NCI-H2171 treated with DMSO at 0.1 percent for 48 hours (cell line): ENCODE measurements at places on chromosomes 11 and 22.

GRCh38 chr11:134367781-134368180 is 36.0 kb downstream of the GLB1L2 start:
- DNase-seq = no peak

GRCh38 chr11:14764579-14765527 is 121.2 kb downstream of the PDE3B start:
- no peak for DNase-seq

- DNase-seq = no peak
These were observed 31.7 kb upstream of the NAV2 start for GRCh38 chr11:19680829-19681368.

DNA sequence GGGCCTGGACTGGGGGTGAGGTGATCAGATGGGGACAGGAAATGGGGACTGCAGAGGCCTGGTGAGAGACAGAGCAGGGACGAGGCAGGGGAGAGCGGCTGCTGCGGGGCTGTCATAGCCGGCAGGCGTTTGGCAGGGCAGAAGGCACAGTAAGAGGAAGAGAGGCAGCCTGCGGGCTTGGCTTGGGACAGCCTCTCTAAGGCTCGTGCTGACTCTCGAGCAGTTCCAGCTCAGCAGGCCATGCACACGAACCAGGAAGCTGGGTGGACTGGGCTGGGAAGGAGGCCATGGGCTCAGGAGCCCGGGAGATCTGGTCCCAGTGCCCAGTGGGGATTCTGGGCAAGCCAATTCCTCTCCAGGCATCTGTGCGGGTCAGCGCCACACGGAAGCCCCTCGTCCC is 19.6 kb upstream of the EIF3D start:
- DNase-seq = no peak

DNA sequence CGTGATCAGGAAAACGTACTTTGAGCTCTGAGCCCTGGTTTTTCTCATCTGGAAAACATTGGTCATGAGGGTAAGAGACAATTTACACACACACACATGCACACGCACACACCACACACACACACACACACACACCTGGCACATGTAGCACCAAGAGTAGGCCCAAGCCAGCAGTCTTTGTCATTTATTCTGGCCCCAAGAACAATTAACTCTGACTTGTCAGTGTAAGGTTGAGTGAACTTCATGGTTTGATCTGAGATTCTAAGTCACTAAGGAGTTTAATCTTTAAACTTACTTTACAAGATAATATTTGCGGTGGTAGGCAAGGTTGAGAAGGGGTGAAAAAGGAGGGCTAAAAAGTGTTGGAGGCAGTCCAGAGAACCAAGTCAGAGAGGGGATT is 44.1 kb downstream of the MMP20 start:
- no peak for DNase-seq

DNA sequence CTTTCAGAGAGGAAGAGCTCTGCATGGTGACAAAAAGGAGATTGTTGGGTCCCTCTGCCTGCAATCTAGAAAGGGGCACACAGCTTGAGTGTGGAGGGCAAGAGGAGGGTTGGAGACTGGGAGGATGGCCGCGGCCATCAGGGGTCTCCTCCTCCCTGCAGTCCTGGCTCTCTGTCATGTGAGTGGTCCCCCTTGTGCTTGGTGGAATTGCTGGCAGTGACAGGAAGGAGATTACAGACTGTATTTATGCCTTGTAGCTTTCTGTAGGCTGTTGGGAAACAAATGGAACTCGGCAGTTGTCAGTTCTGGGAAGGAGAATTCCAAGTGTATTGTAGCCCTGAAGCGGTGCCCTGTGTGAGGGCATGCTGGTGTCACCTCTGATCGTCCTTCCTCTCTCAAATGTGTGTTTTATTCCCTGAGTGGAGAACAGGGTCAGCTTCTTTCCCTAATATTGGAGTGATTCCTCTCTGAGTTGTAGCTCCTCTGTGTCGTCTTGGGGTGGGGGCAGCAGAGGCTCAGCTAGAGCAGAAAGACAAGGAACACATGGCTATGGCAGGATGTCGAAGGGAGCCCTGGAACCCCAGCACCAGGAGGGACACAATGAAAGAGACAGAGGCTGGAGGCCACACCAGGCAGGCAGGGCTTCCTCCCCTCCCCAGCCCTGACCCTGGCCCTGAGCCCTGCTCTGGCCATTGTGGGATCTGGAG is 163.1 kb downstream of the PKNOX2 start:
- no peak for DNase-seq

DNA sequence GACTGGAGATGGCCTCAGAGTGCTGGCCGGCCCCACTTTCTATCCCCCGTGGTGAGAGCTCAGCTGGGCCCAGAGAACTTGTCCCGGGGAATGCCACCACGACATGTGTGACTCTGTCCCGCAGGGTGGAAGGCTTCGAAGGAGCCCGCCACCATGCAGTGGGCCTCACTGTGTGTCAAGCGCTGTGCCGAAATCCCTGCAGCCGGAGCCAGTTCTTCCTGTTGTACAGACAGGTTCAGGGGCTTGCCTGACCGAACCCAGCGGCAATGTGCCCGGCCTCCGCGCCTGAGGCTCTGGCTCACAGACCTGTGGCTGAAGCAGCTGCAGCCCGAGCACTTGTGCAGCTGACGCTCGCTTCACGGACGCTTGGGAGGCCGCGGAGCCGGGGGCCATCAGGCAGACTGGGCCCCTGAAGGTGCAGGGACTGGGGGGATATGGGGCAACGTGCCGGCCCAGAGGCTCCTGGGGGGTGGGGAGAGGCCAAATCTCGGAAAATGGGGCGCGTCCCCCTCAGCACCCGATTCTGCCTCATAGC is 650 bp downstream of the PPM1F start:
- DNase-seq = no peak

DNA sequence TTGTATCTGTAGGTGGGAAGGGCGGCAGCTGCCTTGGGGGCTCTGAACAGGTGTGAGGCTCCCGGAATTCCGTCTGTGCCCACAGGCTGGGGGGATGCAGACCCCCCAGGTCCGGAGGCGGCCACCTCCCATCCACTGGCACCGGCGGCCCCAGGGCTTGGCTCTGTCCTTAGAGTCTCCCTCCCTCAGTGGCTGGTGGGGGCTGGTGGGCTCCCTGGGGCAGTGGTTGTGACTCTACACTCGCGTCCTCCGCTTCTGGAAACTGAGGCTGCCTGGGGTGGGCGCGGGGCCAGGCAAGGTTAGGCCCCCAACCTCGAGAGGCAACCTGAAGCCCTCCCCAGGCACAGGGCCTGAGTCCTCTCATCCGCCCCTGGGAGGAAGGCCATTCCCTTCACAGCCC is 1305.4 kb downstream of the BRD1 start:
- no peak for DNase-seq

GRCh38 chr11:11973361-11973800 is 35.0 kb downstream of the DKK3 start:
- DNase-seq = no peak

GRCh38 chr22:30206944-30207343 is 39.6 kb downstream of the LIF start:
- DNase-seq = no peak

- no peak for DNase-seq
These were observed 254.2 kb downstream of the TENM4 start for GRCh38 chr11:79186669-79187068.

DNA sequence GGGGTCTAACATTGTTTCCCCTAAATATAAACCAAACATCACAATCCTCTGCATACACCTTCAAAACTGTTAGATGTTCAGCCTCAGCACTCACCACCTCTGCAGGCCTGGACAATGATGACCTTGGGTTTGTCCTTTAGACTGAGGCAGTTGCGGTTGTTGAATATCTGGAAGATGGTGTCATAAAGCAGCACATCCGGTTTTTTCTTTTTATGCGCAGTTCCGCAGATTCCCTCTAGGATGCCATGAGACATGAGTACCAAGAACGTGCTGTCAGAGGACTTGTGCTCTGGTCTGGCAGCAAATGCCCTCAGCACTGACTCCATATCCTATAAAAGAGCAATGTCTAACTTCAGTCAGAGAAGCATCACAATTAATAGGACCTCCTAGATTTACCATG is 22.8 kb downstream of the CASP5 start:
- DNase-seq = no peak

GRCh38 chr11:2655834-2656622 is 43.8 kb downstream of the KCNQ1OT1 start:
- DNase-seq = no peak

GRCh38 chr11:63917692-63918506 is 935 bp upstream of the RCOR2 start:
- DNase-seq = peak; percentile 96

DNA sequence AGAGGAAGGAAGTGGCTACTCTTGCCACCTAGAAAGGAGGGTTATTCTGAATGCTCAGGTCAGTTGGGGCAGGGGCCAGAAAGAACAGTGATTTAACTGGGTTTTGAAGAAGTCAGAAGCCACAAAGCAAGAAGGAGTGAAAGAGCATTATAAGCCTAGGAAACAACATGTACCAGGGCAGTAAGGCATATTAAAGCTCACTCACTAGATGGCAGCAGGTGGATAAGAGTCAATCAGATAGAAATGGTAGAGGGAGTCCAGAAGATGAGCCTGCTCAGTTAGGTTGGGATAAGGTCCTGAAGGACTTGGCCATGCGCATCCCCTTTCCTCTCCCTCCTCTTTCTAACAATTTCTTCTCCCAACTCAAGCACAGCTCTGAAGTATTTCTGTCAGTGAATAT is 22.0 kb upstream of the PATE1 start:
- DNase-seq = peak; percentile 1

- no peak for DNase-seq
These were observed 23.5 kb upstream of the GRAMD1B start for GRCh38 chr11:123406441-123407129.

DNA sequence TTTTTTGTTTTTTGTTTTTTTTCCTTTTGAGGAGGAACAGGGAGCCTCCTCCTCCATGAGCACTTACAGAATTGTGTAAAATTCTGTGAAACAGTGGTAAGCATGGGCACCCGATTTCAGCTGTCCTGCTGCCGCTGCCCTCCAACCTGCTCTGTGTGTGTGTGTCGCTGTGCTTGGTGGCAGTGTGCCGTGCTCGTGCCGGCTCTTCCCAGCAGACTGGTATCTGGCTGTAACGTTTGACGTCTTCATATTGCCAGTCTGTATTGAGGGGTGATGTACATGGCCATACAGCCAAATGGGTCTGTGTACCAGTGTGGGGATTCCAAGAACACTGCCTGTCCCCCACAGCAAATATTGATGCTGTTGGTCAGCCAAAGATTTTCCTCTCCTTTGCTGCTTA is 97.1 kb downstream of the CWC15 start:
- DNase-seq = no peak

- DNase-seq = no peak
These were observed 758.3 kb downstream of the NELL1 start for GRCh38 chr11:21427726-21428125.

DNA sequence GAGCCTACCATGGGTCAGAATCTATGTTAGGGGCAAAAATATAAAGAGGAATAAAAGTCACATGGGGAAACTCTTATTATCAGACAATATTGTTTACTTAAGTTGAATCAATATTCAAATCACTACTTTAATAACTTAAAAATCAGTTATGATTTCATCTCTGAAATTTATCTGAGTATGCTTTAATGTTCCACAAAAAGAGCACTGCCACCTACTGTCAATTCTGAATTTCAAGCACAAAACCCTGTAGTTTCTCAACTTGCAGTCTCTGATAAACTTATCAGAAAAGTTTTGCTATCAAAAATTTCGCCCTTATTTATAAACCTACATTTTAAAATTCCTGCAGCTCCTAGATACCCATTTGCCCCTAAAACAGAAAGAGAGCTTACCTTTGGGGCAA is 47.3 kb downstream of the RDX start:
- DNase-seq = no peak

DNA sequence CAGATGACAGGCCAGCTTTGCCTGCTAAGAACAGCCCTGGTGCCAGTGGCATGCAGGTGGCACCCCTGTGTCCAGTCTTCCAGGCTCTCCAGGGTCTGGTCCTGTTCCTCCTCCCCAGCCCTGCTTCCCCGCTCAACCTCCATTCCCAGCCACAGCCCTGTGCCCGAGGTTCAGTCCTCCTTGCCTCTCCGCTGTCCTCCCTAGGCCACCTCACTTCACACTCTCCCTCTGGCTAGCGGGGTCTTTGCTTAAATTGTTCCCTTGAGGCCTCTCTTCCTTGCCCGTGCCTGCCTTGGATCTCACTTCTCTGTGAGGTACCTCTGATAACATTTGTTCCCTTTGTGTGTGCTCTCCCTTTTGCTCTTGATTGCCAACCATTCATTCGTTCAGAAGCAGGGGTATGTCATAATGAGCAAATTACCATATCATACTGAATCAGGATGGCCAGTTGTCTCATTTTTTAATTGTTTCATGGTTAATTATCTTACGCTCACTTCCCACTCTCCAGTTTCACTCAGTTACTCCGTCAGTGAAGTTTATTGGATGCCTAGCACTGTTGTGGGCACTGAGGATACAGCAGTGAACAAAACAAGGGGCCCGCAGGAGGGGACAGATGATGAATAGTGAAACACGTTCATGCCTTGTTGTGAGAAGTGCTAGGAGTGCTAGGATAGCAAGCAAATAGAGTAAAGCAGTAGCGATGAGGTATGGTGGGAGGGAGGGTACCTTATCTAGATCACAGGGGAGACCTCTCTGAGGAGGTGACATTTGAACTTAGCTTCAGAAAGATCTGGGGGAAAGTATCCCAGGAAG is 7.4 kb downstream of the BMAL1 start:
- DNase-seq = no peak

GRCh38 chr11:81772166-81772565 is 961.5 kb downstream of the FAM181B start:
- no peak for DNase-seq

DNA sequence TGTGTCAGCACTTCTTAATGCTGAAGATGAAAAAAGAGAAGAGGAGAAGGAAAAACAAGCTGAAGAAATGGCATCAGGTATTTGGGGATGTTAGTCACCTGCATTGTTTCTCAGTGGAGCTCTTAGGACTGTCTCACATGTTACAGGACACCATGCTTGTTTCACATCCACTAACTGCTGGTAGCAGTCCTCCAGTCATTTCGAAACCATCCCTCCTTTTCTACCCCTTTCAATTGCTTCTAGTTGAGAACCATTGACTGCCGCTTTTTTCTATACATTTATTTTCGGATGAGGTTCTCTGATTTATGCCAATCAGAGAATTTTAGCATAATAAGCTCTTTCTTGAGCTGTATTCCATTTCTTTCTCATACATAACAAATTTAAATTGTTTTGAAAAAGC is 21.5 kb downstream of the BIRC2 start:
- no peak for DNase-seq

GRCh38 chr22:37898441-37899181 is 7.5 kb upstream of the MICALL1 start:
- no peak for DNase-seq

GRCh38 chr11:3058753-3059664 is 1.8 kb upstream of the CARS1 start:
- no peak for DNase-seq

DNA sequence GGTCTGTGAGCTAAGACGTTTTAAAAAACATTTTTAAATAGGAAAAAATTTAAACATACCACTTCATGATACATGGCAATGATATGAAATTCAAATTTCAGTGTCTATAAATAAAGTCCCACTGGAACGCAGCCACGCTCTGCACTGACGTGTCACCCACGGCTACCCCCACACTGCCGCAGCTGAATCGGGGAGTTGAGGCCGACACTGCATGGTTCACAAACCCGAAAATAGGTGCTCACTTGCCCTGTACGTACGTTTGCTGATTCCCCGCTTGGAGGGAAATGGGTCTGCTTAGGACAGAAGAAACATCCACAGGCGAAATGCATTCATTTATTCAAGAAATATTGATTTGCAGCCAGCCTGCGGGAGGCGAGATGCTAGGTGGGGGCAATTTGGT is 1342.3 kb downstream of the TBC1D22A start:
- no peak for DNase-seq
